ENCODE measurements at places on chromosomes 5 and 9.

GRCh38 chr9:137452761-137453642 lies 6.1 kb downstream of the NSMF start:
- H3K4me3 ChIP-seq, result peak overlapping the region; percentile 24
- no peaks in the 10 kb centered on the region for H3K4me1 ChIP-seq
- DNase-seq, result no peak
- H3K27me3 ChIP-seq, result no peaks in the 10 kb centered on the region
- no peaks in the 10 kb centered on the region for H3K36me3 ChIP-seq

GRCh38 chr9:117787746-117788145 lies 83.5 kb downstream of the TLR4 start:
- no peak overlapping the region for H3K27ac ChIP-seq
- no peaks in the 10 kb centered on the region for H3K36me3 ChIP-seq
- DNase-seq, result no peak
- no peaks in the 10 kb centered on the region for H3K4me1 ChIP-seq

DNA sequence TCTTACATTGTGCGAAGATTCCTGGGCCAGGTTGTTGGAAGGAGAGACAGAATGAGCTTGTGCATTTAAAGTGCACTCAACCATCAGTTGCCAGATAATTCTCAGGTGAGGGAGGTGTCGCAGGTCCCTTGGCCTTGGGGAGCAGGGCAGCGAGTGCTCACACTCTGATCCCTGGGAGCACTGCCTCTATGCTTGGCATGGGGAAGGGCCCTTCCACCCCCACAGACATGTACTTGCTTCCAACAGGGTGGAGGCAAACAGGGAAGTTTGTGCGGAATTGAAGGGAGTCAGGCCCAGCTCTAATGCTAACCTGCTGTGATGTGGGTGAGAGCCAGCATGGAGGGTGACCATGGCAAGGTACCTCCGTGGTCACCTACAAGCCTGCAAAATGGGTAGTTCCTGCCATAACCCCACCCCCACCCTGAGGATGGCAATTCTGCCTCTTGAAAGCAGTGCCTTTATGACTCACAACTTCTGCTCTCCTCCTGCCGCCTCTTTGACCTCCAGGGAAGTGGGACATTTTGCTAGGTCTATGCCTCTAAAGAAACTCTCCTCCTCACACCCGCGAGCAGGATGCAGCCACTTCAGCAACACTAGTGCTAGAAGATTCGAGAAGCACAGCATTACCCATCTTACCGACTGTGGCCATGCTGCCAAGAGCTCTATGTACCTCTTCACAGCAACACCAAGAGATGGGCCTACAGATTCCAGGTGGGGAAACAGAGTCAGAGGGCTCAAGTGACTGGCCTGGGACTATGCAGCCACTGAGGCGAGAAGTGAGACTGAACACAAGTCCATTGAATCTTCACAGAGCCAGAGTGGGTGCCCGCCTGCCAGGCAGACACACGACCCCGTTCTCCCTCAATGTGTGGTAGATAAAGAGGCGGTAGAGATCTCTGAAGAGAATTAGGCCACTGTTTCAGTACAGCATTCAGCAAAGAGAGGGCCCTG lies 22.1 kb upstream of the SLC25A51 start:
- no peaks in the 10 kb centered on the region for H3K27me3 ChIP-seq
- H3K4me1 ChIP-seq, result no peaks in the 10 kb centered on the region
- H3K4me3 ChIP-seq, result no peak overlapping the region
- H3K36me3 ChIP-seq, result no peaks in the 10 kb centered on the region
- no peak overlapping the region for H3K27ac ChIP-seq

DNA sequence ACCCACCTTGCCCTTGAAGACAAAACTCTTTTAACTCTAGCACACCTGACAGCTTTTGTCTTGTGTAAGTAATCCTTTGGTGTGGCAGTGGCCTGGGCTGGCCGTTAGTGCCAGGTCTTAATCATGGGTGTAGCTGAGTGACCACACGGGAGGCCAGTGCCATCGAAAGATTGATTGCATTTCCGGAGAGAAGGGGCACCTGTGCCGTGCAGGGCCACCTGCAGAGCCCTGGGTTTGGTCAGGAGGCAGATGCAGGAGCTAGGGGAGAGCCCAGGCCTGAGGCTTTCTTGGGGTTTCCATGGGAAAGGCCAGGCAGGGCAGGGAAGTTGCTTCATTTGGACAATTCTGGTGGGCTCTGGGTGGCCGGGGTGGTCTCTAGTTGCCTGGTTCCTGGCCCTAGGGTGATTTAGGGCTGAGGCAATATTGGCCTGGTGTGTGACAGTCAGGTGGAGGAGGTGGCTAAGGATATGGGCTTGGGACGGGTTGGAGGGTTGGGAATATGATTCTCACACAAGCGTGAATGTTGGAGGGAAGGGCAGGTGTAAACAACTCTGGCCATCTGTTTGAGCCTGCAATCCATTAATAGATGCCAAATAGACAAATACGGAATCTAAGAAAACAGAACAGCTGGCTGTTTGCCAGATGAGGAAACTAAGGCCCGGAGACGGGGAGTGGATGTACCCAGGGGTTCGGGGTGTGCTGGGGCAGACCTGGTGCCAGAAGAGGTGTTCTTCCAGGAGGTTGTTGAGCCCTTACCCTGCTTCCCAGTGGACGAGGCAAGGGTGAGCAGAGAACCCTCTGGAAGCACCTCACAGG lies 4.6 kb downstream of the DBH start:
- H3K4me1 ChIP-seq, result no peaks in the 10 kb centered on the region
- no peak overlapping the region for H3K27ac ChIP-seq
- H3K4me3 ChIP-seq, result no peak overlapping the region
- H3K36me3 ChIP-seq, result no peaks in the 10 kb centered on the region
- DNase-seq, result no peak
